ENCODE measurements at places on chromosomes 5 and 9.

- no peak for DNase-seq
These were observed 12.5 kb downstream of the ST8SIA4 start for GRCh38 chr5:100890461-100891008.

GRCh38 chr9:8806150-8806549 is 1006.6 kb upstream of the DMAC1 start:
- DNase-seq: no peak

DNA sequence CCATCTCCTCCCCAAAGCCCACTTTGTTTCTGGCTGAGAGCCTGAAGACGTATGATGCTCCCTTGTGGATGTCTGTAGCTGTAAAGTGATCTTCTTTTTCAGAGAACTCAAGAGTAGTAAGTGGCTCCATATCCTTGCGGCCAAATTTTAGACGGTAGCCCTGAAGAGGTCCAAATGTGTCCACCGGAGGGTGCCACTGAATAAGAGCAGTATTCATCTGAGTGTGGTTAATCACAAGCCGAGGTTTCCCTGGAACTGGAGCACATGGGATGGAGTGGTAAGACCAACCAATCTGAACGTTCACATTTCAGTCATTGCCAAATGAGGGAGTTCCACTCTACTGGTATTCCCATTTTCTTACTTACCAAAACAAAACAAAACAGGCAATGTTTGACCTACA is 686.5 kb upstream of the DMAC1 start:
- no peak for DNase-seq

- DNase-seq: no peak
These were observed 81.4 kb downstream of the GABBR2 start for GRCh38 chr9:98627296-98627695.

DNA sequence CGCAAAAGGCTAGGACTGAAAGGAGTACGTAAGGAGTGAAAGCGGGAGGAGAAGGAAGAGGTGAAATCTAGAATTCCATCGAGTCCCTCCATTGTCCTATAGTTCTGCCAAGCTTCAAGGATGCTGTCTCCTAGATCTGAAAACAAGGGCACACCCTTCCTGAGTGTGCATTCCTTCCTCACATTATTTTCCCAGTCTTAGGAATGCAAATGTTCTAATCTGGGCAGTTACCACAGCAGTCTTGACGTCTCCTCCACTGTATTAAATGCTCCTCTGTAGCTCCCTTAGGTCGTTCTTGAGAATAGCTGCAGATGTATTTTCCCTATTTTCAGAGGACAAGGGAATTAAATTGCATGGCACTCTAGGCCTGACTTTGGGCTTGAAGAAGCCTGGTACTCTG is 127.6 kb downstream of the SLIT3 start:
- DNase-seq: no peak

DNA sequence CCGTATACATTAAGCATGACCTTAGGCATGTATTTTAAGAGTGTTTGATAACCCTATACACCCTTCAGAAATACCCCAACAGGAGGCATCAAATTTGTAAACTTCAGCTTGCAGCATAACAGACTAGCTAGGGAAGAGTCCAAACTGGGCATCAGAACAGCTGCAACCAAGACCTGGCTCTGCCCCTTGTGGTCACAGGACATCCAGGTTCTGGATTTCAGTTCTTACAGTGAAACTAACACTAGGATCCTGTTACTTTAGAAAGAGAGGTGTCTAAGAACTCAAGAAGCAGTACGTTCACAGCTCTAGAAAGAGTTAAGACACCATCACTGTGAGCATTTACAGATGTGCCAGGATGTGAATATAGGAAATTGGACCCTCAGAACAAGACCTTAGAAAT is 229.8 kb downstream of the BNC2 start:
- DNase-seq: no peak

DNA sequence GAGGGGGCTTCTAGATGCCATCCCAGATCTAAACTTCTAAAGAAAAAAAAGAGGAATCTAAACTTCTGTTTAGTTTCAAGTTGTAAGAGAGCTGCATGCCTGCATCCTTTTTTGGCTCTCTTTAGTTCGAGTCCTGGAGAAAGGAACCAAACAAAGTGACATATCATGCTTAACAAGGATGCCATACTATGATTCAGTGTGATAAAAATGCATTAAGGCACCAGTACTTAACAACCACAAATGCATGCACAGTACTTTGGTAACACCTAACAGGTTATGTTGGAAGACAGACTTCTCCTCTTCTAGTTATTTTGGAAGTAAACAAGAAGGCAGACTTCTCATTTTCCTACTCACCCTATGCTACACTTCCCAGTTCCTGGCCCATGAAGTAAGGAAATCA is 27.3 kb downstream of the NME5 start:
- DNase-seq: no peak

DNA sequence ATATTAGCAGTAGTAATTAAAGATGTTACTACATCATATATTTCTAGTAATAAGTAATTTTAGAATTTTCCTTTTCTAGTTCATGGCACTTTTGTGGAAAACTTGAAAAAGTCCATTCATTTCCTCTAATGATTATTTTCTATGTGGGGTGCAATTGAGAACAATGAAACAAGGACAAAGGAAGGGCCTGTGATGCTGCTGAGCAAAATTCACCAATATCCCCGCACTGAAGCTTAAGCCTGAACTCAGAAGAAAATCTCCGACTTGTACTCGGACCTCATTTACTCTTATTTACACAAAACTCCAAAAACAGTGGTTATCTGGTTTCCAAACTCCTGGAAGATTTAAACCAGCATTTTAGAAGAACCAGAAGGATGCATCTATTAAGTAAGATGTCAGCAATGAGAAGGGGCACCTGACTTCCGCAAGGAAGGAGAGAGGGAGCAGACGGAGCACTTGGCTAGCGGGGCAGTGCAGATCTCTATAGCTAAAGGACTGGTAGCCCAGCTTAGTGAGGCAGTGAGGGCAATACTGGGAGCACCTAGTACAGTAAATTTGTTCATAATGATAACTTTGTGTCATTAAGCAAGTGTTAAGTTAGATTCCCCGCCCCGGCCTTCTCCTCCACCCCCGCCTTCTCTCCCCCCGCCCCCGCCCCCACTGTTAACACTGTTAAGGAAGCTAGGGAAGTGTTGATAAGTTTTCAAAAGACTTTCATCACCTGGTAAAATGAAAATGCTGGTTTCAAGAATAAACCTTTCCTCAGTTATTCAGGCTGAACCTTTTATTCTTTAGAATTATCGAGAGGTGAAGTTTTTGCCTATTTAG is 123.3 kb downstream of the ZSWIM6 start:
- no peak for DNase-seq

DNA sequence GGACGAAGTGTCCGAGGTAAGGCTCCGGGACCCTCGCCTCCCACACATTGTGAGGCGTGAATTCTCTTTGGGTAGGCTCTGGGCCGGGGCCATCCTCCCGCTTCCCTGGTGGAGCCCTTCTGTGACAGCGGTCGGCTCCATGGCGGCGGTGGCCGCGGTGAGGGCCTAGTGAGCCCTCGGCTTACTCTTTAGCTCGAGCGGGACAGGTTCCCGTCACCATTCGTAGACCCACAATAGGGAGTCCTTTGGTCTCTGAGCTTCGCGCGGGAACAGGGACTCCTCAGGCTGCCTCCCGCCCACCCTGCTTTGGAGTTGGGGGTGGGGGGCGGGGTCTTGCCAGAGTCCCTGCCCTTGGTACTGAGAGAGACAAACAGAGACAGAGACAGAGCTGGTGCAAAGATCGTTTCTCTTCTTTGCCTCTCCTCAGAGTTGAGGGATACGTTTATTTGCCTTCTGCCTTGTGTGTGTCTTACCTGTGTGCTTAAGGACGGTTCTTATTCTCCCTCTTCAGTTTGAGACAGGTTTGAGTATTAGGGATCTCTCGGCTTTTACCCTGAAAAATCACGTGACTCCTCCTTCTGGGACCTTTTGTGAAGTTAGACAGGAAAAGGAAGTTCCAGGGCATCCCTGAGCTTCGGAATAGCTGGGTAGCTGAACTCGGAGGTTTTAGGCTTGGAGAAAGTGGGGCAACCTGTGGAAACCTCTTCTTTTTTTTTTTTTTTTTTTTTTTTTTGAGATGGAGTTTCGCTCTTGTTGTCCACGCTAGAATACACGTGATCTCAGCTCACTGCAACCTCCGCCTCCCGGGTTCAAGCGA is 833 bp downstream of the ANKHD1 start:
- peak; percentile 55 for DNase-seq

GRCh38 chr5:147675168-147675567 is 107.4 kb downstream of the JAKMIP2 start:
- DNase-seq: no peak

DNA sequence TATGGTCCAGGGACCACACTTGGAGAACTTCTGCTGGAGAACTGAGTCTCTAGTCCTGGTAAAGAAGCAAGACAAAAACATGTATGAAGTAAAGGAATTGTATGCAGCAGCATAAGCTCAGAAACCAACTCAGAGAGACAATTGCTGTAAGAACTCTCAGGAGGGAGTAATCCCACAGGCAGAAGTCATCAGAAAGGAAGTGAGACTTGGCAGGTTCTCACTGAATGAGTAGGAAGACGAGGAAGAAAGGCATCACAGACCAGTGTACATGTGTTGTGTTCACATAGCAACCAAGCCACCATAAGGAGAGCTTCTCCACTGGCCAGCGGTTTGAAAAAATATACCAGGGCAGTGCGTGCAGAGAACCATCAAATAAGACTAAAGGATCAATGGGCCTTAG is 57.9 kb upstream of the FST start:
- no peak for DNase-seq

DNA sequence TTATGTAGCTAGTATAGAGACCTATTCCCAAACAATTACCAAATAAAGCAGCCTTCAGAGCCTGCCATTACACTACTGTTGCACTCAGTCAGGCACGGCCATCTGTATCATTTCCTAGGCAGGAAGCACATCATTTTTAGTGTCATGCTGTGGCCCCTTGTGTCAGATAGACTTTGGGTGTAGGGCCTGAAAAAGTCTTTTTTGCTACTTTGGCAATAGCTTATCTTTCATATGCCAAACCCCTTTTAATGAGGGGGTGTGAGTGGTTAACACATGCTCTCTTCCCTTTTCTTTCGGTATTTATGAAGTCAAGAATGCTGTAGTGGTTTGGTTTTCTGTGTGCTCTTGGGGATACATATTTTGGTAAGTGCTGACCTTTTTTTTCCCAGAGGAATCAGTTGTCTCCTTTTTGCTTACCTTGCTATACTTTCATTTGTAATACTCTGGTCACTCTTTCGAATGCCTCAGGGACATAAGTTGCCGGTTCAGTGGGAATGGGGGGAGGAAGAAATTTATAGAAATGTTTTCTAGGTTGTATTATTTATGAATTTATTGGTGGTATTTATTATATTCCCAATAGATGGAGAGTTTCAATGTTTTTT is 209.8 kb downstream of the CSNK1G3 start:
- DNase-seq: no peak

DNA sequence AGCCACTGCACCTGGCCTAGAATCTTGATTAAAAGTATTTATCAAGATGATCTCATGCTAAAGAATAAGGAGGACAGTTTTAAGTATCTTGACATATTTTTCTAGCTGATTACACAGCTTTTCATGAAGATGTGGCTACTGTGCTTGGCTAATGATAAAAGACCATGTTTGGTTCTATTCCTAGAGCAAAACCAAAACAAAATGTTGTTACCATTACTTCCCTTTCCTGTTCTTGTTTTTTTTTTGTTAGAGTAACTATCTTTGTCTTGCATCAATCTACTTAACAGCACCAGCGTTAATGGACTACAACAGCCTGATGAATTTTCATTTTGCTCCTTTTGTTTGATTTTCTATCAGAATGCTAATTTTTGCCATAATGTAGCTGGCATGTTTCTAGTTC is 86.2 kb upstream of the DHFR start:
- DNase-seq: no peak

GRCh38 chr9:130912932-130913598 is 16.5 kb upstream of the QRFP start:
- DNase-seq: no peak

GRCh38 chr5:160674901-160675300 is 177.1 kb downstream of the ATP10B start:
- no peak for DNase-seq

DNA sequence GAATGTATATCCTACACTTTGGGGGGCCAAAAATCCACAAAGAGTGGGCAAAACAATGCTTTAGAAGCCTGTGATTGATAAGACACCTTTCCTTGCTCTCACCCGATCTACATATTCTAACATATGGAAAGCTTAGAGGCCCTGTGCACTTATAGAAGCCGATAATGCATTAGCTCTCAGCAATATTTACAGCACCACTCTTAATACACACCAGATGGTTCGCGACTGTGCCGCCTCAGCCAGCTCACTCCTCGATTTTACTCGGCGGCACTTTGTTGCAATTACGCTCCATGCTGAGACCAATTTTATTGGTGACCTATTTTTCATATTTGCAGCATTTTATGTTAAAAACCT is 18.8 kb downstream of the NR2F1 start:
- no peak for DNase-seq

DNA sequence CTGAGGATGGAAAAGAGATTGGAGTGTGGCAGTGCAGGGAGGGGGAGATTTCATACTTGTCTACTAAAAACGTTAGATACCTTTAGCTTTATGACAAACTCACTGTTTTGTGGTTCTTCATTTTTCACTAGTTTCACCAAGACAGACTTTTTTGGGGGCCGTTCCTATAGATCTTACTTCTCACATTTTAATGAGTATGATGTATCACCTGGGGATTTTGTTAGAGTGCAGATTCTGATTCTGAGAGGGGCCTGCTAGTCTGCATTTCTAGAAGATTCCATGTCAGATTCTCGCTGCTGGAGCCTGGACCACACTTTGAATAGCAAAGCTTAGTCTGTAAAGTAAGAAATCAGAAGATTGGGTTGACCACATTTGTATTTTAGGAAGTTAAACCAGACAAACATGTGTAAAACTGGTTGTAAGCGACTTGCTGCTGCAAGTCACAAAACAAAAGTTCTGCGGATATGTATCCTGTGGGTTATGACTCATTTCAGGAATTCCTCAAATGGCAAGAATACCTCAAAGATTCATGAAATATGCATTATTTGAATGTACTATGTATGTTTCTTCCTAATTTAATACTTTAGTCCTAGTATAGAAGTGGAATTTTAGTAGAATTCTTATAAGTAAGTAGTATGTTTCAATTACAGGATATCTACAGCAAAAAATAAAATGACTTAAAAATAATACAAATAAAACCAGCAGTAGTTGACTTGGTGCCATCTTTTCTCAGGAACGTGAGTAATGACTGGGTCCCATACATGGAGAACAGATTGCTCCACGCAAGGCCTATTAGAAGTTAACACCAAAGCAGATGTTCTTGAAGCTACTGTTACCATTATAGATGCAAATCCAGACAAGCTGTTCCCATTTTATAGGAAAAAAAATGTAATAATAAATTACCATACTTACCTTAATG is 27.8 kb downstream of the NFIL3 start:
- no peak for DNase-seq

DNA sequence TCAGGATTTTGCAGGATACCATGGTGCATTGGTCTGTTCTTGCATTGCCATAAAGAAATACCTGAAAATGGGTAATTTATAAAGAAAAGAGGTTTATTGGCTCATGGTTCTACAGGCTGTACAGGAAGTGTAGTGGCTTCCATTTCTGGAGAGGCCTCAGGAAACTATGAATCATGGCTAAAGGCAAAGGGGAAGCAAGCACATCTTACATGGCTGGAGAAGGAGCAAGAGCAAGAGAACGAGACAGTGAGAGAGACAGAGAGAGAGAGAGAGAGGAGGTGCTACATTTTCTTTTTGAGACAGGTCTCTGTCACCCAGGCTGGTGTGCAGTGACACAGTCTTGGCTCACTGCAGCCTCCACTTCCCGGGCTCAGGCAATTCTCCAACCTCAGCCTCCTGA is 43.9 kb downstream of the P4HA2 start:
- no peak for DNase-seq

Measured in stimulated activated CD4-positive, alpha-beta T cell treated with anti-CD3 and anti-CD28 coated beads, Interleukin-1b, Interleukin-23, amount 100 ng/mL, for 48 hours (primary cell).